H4 (cell line): ENCODE measurements at places on chromosomes 12 and 14. TPM values are rescaled to one million over a fixed set of nuclear protein-coding genes. Genes with fewer than 3 reads are reported as not detected.

Gene TEAD4
- total RNA-seq: 12.7 and 23.6 TPM in 2 replicates

Gene DDHD1
- total RNA-seq: 6.3 and 6.9 TPM in 2 replicates

Gene GALNT9
- 1.2 and 1.7 TPM in 2 replicates for total RNA-seq

DNA sequence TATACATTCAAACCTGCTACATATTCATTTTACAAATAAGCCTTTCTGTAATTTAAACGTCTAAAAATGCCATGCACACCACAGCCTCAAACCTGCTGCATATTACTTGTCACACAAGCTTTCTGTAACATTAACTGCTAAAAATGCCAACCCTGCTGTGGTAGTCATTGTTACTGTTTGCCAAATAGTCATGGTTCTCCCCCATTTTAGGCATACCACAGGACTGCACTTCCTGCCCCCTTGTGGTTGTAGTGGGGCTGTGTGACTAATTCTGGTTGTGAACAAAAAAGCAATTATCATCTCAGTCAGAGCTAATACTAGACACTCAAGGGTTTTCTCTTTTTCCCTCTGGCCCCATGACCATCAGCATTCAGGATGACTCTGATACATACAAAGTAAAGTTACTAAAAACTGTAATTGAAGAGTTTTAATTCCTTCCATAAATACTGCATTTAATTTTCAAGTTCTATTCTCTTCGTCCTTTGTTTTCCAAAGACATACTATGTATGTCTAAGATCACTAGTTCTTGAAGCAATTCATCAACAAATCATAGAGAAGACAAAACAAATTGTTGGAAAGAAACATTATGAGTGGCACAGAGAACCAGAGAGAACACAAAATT lies 5.7 kb upstream of the SLC35F4 start:
- peak; percentile 58 for DNase-seq

DNA sequence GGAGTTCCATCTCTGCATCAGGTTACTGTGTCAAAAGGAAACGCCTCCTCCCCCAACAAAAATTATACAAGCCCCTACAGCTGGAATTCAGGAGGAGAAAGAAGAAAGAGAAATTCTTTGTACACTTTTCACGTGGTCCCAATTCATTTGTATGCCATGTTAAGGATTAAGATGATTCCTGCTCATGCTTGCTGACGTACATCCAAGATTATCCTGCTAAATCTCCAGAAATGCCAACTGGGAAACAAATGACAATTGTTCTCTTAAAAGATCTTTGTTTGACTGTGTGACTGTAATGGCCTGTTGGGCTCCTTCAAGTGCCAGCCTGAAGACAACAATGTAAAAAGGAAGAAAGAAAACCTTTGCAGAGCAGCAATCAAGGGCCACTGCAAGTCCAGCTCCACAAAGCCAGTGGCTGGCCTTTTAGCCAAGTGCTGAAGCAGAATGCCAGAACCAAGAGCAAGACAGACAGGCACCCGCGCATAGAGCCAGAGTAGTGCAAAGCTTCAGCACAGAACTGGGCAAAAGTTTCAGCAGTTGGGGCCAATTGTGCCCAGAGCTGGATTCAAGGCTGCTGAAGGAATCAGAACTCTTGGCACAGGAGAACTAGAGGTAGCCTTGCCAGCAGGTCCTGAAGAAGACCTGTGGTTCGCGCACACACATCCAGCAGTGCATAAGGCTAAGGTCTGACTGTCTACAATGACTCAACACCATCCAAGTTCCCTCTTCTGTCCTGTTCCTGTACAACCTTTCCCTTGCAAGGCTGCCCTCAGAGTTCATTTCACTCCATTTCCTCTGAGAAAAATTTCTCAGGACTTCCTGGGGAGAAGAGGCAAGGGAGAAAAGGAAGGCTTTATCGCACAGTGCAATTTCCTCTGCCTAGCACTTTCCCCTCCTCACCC lies 209.7 kb upstream of the BMP4 start:
- DNase-seq: no peak

- DNase-seq: no peak
These were observed 3.2 kb downstream of the CRIP2 start for GRCh38 chr14:105477660-105478397.

- DNase-seq: no peak
These were observed 33.7 kb downstream of the FBXL14 start for GRCh38 chr12:1560704-1561103.

GRCh38 chr12:87233671-87234070 lies 795.5 kb downstream of the C12orf50 start:
- no peak for DNase-seq

GRCh38 chr14:71597287-71597920 lies 334.8 kb upstream of the RGS6 start:
- no peak for DNase-seq

DNA sequence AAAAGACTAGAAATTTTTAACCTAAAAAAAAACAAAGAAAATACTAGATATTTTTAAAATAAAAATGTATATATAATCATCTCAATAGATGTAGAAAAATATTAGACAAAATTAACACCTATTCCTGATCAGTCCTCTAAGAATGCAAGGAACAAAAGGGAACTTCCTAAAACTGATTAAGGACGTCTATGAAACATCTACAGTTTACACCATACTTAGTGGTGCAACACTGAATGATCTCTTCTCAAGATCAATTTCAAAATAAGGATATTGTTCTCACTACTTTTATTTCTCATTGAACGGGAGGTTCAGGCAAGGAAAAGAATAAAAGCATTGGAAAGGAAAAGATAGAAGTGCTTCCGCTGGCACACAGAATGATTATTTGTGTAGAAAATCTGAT lies 16.0 kb downstream of the OLR1 start:
- DNase-seq: no peak

- DNase-seq: no peak
These were observed 33.5 kb downstream of the CFL2 start for GRCh38 chr14:34680806-34681479.

DNA sequence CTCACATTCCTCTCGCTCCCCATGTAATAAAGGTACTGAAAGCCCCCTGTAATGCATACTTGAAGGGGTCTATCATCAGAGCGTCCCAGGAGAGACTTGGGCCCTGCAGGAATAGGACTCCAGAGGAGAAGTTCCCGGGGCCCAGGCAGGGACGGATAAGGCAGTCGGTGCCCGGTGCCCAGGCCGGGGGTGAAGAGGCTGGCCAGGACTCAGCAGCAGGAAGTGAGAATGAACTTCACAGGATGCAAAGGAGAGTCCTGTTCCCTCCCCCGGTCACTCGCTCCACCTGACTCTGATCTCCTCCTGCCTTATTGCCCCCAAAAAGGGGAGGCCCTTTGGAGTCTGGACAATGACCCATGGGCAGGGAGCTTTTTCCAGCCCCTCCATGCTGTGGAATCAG lies 40.2 kb downstream of the LRRC74A start:
- no peak for DNase-seq

GRCh38 chr12:3275171-3276041 lies 198.2 kb downstream of the TSPAN9 start:
- peak; percentile 36 for DNase-seq

DNA sequence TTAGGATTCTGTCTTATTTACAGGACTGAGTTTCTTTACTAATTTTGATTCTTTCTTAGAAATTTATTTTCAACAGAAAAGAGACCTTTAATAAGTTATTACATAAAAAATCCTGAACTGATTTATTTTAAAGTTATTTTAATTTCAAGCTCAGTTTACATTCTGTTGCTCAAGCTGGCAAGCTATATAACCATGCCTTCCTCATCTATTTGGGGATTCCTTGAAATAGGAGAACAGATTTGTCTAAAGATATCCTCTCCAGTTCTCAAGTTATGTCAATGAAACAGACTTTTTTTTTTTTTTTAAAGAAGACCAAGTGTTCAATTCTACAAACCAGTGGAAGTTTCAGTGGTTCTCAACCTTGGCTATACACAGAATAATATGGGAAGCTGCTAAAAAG lies 103.3 kb upstream of the TRHDE start:
- no peak for DNase-seq

DNA sequence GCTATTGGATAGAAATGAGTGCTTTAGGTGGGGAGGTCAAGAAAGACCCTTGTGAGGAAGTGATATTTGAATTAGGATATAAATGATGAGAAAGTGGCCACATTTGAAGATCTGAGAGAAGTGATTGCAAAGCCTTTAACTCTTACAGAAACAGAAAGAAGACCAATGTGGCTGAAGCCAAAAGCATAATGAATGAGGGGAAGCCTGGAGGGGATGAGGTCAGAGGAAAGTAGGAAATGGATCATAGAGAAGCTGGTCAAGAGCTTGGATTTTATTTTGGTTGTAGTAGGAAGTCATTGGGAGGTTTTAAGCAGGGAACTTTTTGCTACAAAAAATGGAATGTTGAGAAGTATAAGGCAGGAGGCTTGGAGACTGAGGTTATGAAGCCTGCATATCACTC lies 3.5 kb upstream of the GYS2 start:
- DNase-seq: no peak
